ENCODE measurements at places on chromosomes 6 and 20. TPM values are rescaled to one million over a fixed set of nuclear protein-coding genes. Genes with fewer than 3 reads are reported as not detected.

GRCh38 chr6:18055714-18056382 is 66.6 kb downstream of the NHLRC1 start:
- DNase-seq, result no peak
- no peaks in the 10 kb centered on the region for H3K36me3 ChIP-seq
- H3K27ac ChIP-seq, result no peak overlapping the region

DNA sequence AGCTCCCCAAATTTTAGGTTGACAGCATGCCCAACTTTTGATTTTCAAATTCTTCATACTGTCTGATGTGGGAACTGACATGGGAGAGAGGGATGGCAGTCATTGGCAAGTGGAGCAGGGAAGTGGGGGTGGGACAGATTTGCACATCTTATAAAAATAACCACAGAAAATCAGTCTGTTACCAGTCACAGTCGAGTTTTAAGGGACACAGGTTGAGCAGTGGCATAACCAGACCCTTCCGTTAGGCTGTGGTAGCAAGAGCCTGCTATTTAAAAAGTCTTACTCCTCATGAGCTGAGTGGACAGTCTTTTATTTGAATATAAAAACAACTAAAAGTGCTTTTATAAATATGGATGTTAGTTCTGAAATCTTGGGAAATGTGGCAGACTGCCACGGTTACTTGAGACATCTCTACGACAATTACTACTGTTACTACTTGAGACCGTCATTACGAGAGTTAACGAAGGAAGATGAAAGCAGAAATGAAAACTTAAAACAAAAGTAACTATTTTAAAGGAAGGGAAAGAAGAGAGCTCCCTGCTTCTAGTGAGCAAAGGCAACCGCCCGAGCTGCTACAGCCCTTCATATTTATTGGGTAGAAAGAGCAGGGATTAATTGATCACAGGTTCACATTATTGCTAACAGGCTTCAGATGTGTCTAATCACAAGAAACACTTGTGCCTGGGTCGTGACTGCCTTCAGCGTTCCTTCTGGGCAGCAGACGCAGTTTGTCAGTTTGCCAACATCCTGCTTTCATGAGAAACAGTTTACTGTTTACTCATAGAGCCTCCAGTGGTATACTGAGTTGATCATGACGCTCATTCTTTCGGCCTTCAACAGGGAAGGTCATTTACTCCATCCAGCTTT is 71.3 kb downstream of the EFHC1 start:
- no peaks in the 10 kb centered on the region for H3K27me3 ChIP-seq
- peaks cover 3% of the 10 kb centered on the region for H3K36me3 ChIP-seq
- H3K4me1 ChIP-seq, result peaks cover 2% of the 10 kb centered on the region
- no peak for DNase-seq

DNA sequence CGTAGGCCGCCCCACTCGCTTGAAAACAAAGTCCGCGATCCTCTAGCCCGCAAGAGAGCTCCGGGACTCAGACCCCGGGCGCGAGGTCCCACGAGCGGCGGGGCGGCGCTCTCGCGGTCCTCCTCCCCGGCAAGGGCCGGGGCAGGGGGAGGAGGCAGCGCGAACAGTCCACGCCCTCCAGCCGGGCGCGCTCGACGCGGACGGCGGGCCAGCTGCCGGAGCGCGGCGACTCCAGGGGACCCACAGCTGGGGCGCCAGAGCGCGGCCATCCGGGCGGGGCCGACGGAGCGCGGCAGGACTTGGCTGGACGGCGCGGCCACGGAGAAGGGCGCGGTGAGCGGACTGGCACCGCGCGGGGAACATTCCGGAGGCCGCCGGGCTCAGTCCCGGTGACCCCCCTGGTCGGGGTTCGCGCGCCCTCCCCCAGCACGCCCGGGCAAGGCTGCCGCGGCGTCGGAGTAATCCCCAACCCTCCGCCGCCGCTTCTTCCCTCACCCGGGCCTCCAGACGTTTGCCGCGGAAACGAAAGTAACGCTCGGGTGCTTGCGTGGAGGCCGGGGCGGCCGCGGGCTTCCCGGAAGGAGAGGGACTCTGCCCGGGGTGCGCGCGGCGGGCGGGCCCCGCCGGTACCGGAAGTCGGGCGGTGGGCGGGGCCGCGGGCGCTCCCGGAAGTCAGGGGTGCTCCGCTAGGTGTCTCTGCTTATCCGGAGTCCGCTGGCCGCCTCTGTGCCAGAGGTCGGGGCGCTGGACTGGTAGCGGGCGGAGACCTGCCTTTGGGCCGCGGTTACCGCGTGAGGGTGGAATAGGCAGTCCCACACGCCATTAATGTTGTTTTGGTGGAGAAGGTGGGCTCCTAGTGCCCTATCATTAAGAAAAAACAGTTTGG is at the start of gene RIPK1:
Gene RIPK1 (plus strand): TSS at position 166 of the 886 bp plus-strand sequence. CDS start 8,330 bp downstream, outside the sequence.
- peak within 1 kb of the TSS; percentile 97 for H3K27ac ChIP-seq
- peaks cover 13% of the 10 kb centered on the region for H3K4me1 ChIP-seq
- H3K4me3 ChIP-seq, result peak within 1 kb of the TSS; percentile 89
- no peaks in the 10 kb centered on the region for H3K36me3 ChIP-seq

DNA sequence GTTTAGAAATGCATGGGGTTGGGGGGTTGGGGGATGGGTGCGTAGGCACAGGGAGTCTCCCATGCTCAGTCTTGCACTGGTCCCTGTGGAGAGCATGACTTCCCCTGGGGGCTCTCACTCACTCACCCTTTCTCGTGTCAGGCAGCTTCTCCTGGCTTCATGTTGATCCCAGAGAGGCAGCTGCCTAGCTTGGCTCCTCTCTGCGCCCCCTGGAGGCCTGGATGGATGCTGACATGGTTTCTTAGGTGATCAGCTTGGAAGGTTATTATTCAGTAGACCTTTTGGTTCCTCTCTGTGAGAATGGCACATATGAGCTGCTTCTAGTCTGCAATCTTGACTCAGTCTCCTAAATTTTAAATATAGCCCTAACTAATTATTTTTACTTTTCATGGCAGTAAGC is 109.3 kb upstream of the FAM83B start:
- H3K36me3 ChIP-seq, result no peaks in the 10 kb centered on the region
- no peak overlapping the region for H3K4me3 ChIP-seq
- H3K4me1 ChIP-seq, result no peaks in the 10 kb centered on the region
- H3K27ac ChIP-seq, result no peak overlapping the region

GRCh38 chr6:39893286-39893685 is 41.0 kb downstream of the MOCS1 start:
- H3K36me3 ChIP-seq, result no peaks in the 10 kb centered on the region
- H3K27me3 ChIP-seq, result no peaks in the 10 kb centered on the region

DNA sequence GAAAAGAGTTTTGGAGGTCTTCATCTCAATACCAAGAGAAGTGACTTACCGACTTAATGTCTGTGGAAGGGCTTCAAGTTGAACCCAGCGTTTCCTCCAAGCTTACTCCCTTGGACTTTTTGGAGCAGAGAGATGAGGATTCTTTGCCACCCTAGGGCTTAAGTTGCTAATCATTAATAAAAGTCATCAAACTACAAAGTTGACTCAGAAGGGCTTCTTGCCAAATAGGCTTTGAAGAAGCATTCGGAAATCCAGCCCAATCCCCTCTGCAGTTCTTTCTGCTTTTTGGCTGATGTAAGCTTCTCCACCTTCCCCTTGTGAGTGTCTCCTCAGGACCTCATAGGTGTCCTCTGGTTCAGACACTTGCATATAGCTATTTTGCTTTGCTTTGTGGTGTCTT is at the start of gene SLC17A3:
Gene SLC17A3 (minus strand): TSS at position 126 of the 400 bp plus-strand sequence. CDS start 5,856 bp downstream, outside the sequence.
- no peaks in the 10 kb centered on the region for H3K4me1 ChIP-seq
- H3K36me3 ChIP-seq, result no peaks in the 10 kb centered on the region
- no peaks in the 10 kb centered on the region for H3K27me3 ChIP-seq
- no peak within 1 kb of the TSS for H3K27ac ChIP-seq
- no peak within 1 kb of the TSS for H3K4me3 ChIP-seq

- no peaks in the 10 kb centered on the region for H3K36me3 ChIP-seq
- no peaks in the 10 kb centered on the region for H3K4me1 ChIP-seq
- no peak overlapping the region for H3K4me3 ChIP-seq
- DNase-seq, result no peak
- no peak overlapping the region for H3K27ac ChIP-seq
These were observed 238.0 kb downstream of the KHDC1L start for GRCh38 chr6:72987301-72987700.

DNA sequence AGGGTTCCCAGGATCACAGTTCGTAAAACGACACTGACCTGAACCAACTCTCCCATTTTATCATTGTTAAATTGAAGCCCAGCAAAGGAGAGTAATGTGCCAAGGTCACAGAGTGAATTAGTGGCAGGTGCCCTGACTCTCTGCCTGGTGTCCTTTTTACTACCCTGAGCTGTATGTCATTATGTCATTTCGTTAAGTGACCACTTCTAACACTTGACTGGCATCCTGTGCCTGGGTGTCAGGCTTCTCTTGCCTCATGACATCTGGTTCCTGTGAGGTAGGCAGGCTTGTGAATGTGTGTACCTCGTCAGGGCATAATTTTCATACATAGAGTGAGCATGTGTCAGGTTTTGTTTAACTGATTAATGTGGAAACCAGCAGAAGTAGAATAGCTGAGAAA is 48.6 kb downstream of the RALY start:
- H3K4me1 ChIP-seq, result peaks cover 17% of the 10 kb centered on the region
- no peaks in the 10 kb centered on the region for H3K36me3 ChIP-seq
- H3K27me3 ChIP-seq, result no peaks in the 10 kb centered on the region
- DNase-seq, result no peak

- no peak overlapping the region for H3K4me3 ChIP-seq
- H3K4me1 ChIP-seq, result no peaks in the 10 kb centered on the region
- H3K27me3 ChIP-seq, result no peaks in the 10 kb centered on the region
- peak; percentile 36 for DNase-seq
- H3K36me3 ChIP-seq, result no peaks in the 10 kb centered on the region
- H3K27ac ChIP-seq, result peak overlapping the region; percentile 56
These were observed 8.5 kb downstream of the TPD52L2 start for GRCh38 chr20:63873477-63873971.

DNA sequence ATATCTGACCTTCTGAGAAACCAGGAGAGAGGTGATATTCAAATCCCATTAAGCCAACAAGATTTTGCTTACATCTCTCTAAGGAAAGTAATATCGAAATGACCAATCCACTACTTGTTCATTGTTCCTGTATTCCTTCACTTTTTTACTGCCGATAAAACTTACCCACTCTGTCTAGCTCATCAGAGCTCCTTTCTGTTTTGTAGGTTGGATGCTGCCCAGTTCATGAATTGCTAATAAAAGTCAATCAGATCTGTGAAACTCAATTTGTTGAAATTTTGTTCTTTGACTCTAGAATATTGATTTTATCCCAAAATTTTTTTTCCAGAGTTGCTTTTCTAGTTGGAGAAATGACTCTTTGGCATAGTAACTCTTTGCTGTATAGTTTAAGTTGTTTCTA is 148.9 kb upstream of the INSM1 start:
- H3K27me3 ChIP-seq, result peaks cover 10% of the 10 kb centered on the region
- no peaks in the 10 kb centered on the region for H3K36me3 ChIP-seq
- H3K4me3 ChIP-seq, result no peak overlapping the region
- no peak for DNase-seq
- H3K4me1 ChIP-seq, result no peaks in the 10 kb centered on the region
- no peak overlapping the region for H3K27ac ChIP-seq

DNA sequence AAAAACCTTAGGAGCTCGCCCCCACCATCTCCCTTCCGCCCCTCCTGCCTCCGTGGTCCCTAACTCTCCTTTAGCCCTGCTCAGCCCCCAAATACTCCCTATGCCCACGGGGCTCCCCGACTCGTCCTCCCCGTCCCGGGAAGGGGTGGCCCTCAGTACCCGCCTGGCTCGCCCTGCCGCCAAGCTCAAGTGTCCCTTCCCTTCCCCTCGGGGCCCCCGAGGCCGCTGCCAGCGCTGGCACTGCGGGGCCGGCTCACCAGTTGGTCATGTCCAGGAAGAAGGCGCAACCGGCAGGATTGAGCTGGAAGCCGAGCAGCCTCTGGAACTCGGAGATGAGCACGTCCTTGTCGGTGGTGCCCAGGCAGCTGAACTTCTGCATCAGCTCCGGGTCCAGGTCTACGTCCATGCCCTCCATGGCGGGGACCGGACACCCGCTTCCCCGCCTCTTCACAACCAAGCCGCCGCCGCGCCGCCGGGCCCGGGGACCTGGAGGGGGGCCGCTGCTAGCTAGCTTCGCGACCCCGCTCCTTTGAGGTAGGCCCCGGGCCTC is 303 bp downstream of the ILRUN start:
- H3K4me1 ChIP-seq, result peaks cover 27% of the 10 kb centered on the region
- peak; percentile 51 for DNase-seq
- no peaks in the 10 kb centered on the region for H3K36me3 ChIP-seq
- peak overlapping the region; percentile 99 for H3K4me3 ChIP-seq

GRCh38 chr6:42748203-42748898 is 2.4 kb upstream of the TBCC start:
- H3K27me3 ChIP-seq, result no peaks in the 10 kb centered on the region
- no peak for DNase-seq
- peaks cover 16% of the 10 kb centered on the region for H3K4me1 ChIP-seq
- H3K4me3 ChIP-seq, result no peak overlapping the region

DNA sequence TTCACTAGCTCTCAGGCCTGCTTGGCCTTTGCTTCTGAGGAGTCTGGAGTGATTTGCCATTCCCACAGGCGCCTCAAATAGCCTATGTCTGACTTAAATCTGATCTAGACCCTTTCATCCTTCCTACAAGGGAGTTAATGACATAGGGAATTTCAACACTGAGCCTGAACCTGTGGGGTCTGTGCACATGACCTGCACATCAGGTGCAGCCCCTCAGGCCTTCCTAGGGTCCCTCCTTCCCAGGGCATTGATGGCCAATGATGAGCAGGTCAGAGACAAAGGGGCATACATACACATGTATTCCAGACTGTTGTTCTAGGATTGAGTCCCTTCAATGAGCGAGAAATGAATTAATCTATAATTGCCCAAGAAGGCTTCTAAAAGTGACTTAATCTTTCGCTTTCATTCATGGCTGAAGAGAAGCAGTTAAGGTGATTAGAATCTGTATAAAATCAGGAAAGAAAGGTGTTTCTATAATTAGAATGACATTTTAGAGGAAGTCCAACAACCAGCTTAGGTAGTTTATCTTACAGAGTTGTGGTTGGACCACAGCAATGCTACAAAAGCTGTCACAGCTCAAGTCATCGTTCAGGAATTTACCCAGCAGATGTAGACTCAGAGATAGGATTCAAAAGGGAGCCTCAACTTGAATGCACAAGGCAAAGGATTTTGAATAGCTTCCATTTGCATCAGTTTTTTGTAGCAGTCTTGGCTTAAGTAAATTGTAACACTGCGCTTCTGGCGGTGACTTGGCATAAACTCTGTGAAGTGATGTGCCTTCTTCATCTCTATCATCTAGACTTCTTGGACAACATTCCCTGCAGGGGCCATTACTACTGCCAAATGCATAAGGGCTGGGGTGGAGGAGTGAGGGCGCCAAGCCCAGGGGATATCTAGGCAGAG is 27.0 kb upstream of the TBC1D7 start:
- H3K4me1 ChIP-seq, result peaks cover 10% of the 10 kb centered on the region
- H3K4me3 ChIP-seq, result no peak overlapping the region
- no peaks in the 10 kb centered on the region for H3K36me3 ChIP-seq

- H3K4me1 ChIP-seq, result peaks cover 23% of the 10 kb centered on the region
- no peak for DNase-seq
- no peak overlapping the region for H3K4me3 ChIP-seq
- H3K27ac ChIP-seq, result no peak overlapping the region
These were observed 114.4 kb upstream of the ARMC2 start for GRCh38 chr6:108733706-108734265.

- no peak for DNase-seq
- no peak overlapping the region for H3K4me3 ChIP-seq
- no peaks in the 10 kb centered on the region for H3K27me3 ChIP-seq
These were observed 83.0 kb downstream of the WDR27 start for GRCh38 chr6:169618526-169619490.

RAB44 gene
- 0.14 TPM for total RNA-seq

HAO1 gene
- not detected for total RNA-seq

TREM1 gene
- total RNA-seq, result 0.27 TPM

ZFP57 gene
- total RNA-seq, result not detected

LINC00237 gene
- not detected for total RNA-seq
